ENCODE measurements at places on chromosomes 3 and 15.

- H3K36me3 ChIP-seq = no peaks in the 10 kb centered on the region
- H3K27ac ChIP-seq = no peak overlapping the region
- H3K4me3 ChIP-seq = no peak overlapping the region
- H3K4me1 ChIP-seq = no peaks in the 10 kb centered on the region
- H3K27me3 ChIP-seq = no peaks in the 10 kb centered on the region
- no peak for DNase-seq
These were observed 68.1 kb upstream of the ATP2C1 start for GRCh38 chr3:130825762-130826299.

DNA sequence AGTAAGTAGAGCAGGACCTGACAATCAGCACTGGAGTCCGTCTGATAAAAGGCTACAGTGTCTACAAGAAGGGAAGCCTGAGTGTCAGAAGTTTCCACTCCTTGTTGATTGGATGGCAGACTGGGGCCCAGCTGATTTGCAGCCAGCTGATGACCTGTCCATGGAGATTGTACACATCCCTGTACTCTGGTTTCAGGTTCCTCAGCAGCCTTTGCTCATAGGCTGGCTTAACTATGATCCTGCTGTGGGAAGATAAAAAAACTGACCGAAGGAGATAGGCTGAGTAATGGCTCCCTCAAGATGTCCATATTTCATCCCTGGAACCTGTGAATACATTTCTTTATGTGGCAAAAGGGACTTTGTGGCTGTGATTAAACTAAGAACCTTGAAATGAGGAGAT lies 11.7 kb upstream of the LACTB start:
- H3K36me3 ChIP-seq = no peaks in the 10 kb centered on the region
- no peak for DNase-seq
- no peak overlapping the region for H3K27ac ChIP-seq
- H3K27me3 ChIP-seq = no peaks in the 10 kb centered on the region

- no peak overlapping the region for H3K4me3 ChIP-seq
- no peak for DNase-seq
- no peak overlapping the region for H3K27ac ChIP-seq
- H3K4me1 ChIP-seq = no peaks in the 10 kb centered on the region
These were observed 127.7 kb downstream of the IL1RAP start for GRCh38 chr3:190641564-190641963.

- H3K4me3 ChIP-seq = no peak overlapping the region
- no peak overlapping the region for H3K27ac ChIP-seq
- no peak for DNase-seq
- H3K4me1 ChIP-seq = peaks cover 2% of the 10 kb centered on the region
- H3K27me3 ChIP-seq = no peaks in the 10 kb centered on the region
- H3K36me3 ChIP-seq = no peaks in the 10 kb centered on the region
These were observed 53.6 kb downstream of the PAK2 start for GRCh38 chr3:196793246-196793645.

DNA sequence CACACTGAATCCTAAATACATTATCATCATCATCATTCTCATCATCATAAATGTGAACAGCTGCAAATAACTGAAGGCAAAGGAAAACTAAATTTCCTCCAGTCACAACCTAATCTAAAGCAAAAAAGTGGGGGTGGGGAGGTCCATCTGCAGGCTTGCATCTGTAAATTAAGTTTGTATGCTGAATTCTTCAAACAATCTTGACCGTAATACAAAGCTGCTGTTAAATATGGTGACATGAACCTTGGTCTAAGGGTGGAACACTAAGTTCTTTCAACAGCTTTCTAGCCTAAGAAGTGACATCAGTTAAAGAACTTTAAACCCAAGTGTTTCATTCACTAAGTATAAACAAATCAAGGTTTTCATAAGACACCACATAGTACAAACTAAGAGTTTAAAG lies 4.3 kb downstream of the LRRFIP2 start:
- H3K27me3 ChIP-seq = no peaks in the 10 kb centered on the region
- no peak overlapping the region for H3K4me3 ChIP-seq
- no peaks in the 10 kb centered on the region for H3K4me1 ChIP-seq
- no peaks in the 10 kb centered on the region for H3K36me3 ChIP-seq
- DNase-seq = no peak
- no peak overlapping the region for H3K27ac ChIP-seq
